Activated T-cell treated with anti-CD3 and anti-CD28 coated beads for 4 hours (primary cell): ENCODE measurements at places on chromosomes 16 and 17.

DNA sequence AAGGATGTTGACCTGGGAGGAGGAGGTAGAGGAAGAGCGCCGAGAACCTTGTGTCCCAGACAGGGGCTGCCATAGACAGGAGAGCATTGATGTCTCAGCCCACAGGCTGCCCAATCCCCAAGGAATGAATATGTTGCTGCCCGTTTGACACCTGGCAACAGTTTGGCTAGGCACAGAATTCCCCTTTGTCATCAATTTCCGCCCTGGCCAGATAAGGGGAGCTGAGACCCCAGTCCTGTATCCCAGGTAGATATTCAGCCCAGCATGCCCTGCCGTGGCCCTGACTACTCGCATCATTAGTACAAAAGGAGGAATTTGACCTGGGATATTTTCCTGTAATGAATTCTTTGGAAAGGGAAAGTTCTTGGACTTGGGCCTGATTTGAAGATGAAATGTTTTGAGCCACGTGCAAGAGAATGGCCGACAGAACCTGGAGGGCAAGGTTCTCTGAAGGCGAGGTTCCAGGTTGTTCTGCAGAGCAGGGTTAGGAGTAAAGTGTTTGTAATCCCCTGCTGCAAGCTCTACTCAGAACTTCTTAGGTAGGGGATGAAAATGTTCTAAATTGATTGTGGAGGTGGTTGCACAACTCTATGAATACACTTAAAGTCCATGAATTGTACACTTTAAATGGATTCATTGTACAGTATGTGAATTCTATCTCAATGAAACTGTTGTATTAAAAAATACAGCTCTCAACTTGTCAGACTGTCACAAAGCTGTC lies 108.8 kb downstream of the SOCS1 start:
- no peak for DNase-seq

- DNase-seq = no peak
Measured at GRCh38 chr16:87448866-87449265, 44.0 kb downstream of the ZCCHC14 start.

- no peak for DNase-seq
Measured at GRCh38 chr16:66873685-66874055, 6.6 kb upstream of the PDP2 start.

DNA sequence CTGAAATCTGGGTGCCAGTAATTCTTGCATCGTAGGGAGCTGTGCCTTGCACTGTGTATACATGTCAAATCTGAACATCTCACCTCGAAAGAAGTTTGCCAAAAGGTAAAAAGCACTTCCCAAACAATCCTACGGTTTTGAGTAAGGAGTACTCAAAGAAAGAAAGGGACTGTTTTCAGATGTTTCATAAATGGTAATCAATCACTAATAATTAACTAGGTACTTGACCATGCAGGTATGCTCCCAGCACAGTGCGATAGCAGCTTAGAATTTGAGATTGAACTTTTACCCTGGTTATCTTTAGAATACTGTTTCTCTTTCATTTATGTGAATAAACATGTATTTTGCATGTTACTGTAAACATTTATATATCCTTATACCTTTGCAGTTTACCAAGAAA lies 39.0 kb downstream of the PRKCA start:
- DNase-seq = no peak

GRCh38 chr16:68756239-68756915 lies 19.3 kb downstream of the CDH1 start:
- peak; percentile 35 for DNase-seq

- DNase-seq = no peak
Measured at GRCh38 chr17:82231562-82232321, 2.9 kb downstream of the SLC16A3 start.

GRCh38 chr17:57370037-57370581 lies 113.8 kb downstream of the MSI2 start:
- DNase-seq = no peak

GRCh38 chr16:85466304-85466700 lies 146.8 kb upstream of the GSE1 start:
- no peak for DNase-seq

DNA sequence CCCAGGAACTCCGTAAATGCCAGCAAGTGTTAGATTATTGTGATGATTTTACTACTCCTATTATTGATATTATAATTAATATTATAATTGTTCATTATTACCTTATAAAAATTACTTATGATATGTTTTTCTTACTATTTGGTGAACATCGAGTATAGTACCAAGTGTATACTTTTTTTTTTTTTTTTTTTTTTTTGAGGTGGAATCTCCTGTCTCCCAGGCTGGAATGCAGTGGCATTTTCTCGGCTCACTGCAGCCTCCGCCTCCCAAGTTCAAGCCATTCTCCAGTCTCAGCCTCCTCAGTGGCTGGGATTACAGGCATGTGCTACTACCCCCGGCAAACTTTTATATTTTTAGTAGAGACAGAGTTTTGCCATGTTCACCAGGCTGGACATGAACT lies 347.0 kb downstream of the WWOX start:
- DNase-seq = no peak

GRCh38 chr16:47043970-47044684 lies 70.7 kb upstream of the DNAJA2 start:
- no peak for DNase-seq

GRCh38 chr17:56653877-56654276 lies 60.4 kb downstream of the NOG start:
- peak; percentile 40 for DNase-seq

DNA sequence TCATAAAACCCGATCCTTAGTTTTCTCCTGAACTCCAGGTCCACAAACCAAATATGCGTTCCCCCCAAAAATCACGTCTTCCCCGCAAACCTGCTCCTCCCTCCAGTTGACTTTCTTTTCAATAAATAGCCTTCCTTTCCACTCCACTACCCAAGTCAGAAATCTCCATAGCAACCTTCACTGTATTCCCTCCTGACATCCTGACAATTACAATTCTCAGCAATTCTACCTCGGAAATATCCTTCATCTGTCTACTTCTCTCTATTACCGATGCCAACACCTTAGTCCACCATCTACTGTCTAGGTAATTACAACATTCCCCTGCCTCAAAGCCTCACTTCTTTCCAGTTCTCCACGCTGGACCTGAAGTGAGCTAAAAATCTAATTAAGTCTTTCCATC lies 50.7 kb downstream of the SMURF2 start:
- DNase-seq = no peak

- DNase-seq = peak; percentile 35
Measured at GRCh38 chr17:19338031-19338990, 24.2 kb downstream of the B9D1 start.
